Daoy (cell line): ENCODE measurements at places on chromosomes 13 and 19.

DNA sequence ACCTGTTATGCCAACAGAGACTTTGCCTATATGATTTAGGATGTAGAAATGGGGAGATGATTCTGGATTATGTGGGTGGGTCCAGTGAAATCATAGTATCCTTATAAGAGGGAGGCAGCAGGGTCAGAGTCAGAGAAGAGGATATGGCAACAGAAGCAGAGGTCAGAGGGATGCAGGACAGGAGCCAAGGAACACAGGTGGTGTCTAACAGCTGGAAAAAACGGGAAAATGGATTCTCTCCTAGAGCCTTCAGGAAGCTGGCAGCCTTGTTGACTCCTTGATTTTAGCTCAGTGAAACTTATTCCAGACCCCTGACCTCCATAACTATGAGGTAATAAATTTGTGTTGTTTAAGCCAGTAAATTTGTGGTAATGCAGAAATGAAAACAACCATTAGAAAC, 28.8 kb upstream of the OXGR1 start:
- no peak for DNase-seq

DNA sequence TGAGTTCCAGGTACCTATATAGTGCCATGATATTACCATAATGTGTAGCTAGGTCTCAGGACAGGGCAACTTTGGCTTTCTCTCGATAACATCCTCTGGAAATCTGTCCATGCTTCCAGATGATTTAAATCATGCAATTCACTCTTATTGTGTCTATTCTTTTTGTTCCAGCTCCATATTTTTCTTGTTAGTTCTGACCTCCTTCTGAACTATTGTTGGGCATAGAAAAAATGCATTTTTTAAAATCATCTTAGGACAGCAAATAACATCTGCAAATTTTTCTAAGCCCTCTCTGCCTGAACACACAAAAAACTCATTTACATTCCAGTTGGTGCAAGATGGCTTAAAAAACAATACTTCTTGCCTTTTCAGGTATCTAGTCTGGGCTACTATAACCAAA, 1561.0 kb upstream of the MIR17HG start:
- no peak for DNase-seq

GRCh38 chr13:100630555-100630954, 42.0 kb upstream of the GGACT start:
- DNase-seq = no peak

DNA sequence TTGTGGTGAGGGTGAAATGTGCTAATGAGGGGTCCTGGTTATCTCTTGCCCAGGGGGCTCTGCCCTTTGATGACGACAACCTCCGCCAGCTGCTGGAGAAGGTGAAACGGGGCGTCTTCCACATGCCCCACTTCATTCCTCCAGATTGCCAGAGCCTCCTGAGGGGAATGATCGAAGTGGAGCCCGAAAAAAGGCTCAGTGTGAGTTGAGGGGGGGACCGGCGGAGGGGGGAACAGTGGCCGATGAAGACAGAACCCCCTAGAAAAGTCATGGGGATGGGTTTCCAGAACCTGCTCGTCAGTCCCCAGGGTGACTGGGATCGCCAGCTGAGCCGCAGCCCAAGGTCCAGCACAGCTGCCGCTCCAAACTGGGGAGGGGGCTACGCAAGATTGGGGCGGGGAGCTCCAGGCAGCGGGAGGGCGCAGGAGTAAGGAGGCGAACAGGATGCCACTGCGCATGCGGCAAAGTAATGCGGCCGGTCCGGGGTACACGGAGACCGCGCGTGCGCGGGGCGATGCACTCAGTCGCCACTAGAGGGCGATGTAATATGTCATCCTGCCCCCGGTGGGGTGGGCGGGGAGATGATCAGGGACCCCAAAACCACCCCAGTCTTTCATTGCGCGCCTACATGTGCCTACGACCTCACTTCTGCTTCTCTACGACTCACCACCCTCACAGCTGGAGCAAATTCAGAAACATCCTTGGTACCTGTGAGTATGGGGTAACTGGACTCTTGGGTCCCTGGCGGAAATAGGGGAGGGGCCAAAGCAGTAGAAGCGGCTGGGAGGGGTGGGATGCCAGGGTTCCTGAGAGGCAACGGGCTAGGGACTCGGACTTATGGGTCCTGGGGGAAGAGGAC, 17.9 kb downstream of the BRSK1 start:
- peak; percentile 87 for DNase-seq

GRCh38 chr13:30021611-30022010, 171.2 kb upstream of the UBL3 start:
- DNase-seq = no peak

GRCh38 chr13:63010072-63010658, 1594.5 kb upstream of the PCDH20 start:
- DNase-seq = no peak

DNA sequence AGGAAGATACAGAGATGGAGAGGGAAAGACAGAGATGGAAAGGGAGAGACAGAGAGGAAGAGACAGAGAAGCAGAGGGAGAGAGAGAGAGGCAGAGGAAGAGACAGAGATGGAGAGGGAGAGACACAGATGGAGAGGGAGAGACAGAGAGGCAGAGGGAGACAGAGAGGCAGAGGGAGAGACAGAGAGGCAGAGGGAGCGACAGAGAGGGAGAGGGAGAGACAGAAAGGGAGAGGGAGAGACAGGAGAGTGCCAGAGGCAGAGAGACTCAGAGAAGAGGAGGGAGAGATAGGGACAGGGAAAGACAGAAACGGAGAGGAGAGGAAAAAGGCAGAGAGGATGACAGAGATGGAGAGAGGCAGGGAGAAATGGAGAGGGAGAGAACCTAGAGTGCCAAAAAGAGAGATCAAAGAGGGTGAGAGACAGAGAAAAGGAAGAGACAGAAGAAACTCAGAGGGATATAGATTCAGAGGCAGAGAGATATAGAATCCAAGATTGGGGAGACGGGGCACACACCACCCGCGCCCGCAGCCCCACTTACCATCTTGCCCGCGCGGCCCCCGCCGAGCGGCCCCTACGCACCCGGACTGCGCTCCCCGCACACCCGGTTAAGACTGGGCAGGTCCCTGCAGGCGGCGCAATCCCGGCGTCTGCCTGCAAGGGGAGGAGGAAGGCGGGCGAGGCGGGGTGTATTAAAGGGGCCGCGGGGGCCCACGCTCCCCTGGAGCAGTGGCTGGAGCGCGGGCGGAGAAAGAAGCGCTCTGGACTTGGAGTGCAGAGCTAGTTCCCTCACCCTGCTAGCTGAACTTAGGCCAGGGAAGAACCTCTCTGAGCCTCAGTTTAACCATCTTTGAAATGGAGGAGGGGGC, 10.7 kb downstream of the TM6SF2 start:
- DNase-seq = no peak

DNA sequence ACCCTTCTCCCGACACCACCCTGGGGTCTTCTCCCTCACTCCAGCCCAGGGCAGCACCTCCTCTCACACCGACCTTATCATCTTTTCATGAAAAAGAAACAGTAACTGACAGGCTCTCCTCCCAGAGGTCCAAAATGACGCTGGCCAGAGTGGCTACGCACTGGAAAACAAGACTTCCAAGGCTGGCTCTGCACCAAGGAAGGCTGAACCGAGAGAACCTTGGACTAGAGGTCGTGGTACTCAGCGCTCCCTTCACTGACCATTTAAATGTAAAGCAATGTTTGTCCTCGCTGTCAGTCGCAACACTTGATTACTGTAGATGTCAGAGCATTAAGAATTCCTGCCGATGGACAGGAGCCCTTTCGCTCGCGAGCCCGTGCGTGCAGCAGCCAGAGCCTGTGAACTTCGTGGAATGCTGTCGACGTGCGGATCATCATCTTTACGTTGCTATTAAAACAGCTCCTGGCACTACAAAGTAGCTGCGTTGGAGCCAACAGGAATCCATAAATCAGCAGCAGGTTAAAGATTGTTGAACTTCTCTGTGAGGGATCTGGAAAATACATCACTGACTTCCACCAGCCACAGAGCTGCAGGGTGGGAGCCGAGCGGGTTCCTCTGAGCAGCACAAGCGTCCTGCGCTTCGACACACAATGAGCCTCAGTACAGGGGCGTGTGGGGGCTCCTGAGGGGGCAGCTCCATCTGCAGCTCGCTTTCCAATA, 125.5 kb upstream of the MCF2L start:
- no peak for DNase-seq

GRCh38 chr13:90640976-90641375, 706.5 kb upstream of the MIR17HG start:
- DNase-seq = no peak

GRCh38 chr19:58182577-58182988, 278 bp upstream of the ZNF274 start:
- DNase-seq = no peak

DNA sequence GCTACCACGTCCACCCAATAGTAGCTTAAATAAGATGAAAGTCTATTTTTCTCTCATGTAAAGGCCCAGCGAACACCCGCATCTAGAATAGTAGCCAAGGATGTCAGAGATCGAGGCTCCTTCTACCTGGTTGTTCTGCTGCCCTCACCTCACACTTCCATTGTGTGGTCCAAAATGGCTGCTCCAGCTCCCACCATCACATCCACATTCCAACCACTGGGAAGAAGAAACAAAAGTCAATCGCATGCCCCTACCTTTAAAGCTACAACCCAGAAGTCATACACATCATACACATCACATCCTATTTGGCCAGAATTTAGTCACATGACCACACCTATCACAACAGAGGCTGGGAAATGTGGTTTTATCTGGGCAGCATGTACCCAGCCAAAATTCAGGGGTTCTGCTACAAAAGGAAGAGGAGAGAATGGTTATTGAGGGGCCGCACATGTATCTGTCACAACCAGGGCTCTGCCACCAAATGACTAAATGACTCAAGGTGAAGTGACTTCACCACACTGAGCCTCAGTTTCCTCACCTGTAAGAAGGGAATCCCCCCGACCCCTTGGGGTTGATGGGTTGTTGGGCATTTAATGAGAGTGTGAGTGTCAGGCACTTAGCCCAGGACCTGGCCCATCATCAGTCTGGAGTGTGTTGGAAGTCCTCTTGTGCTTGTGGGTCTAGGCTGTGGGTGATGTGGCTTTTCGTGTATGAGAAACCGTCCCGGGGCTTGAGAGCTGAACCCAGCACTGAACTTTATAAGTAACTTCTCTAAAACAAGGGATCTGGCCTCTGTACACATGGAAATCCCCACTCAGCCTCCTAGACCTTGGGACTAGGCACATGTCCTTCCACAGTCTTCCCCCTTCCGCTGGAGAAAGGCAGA, 10.2 kb upstream of the CBLC start:
- DNase-seq = no peak

DNA sequence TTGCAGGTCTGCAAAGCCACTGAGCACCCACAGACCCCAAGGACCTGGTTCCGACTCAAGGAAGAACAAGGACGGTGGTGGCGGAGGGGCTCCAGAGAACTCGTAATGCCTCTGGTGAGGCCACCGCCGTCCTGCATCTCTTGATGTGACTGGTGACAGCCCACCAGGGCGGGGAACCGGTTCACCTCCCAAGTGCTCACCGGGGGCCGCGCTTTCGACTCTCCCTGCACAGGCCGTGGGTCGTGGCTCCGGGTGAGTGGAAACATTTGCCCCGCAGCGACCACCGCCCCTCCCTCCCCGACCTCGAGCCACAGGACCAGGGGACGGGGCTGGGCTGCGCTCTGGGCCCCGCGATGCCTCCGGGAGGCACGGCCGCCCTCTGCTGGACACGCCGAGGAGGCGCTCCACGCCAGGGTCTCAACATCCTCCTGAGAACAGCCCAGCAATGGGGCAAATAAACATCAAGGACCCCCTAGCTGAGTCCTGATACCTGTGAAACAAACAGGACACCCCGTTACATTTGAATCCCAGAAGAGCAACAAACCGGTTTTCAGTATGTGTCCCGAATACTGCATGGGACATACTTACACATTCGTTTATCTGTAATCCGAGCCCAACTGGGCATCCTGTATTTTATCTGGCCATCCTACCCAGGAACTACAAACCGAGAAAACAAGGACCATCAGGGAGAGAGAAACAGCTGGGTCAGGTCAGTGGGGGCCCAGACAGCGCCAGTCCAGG, 3.9 kb upstream of the PLPP2 start:
- DNase-seq = peak; percentile 63

DNA sequence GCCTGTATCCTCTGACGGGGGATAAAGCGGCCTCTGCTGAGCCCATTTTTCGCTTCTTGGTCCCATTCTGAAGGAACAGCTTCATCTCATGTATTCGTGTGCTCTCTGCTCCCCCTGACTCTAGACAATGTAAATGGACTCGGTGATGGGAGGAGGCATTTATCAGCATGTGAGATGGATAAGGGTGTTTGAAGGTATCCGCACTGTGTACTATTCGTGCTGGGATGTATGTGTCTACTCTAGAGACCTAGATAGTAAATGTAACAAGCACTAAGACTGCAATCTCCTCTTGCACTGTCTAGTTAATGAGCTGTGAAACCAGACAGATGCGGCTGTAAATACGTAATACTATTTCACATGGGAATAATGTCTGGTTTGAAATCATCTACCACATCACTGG, 134.6 kb upstream of the ARGLU1 start:
- DNase-seq = no peak

- DNase-seq = peak; percentile 44
Observed at GRCh38 chr19:49894879-49895565, 1.7 kb downstream of the IL4I1 start.

- DNase-seq = no peak
Observed at GRCh38 chr19:6057651-6058517, 52.4 kb downstream of the RFX2 start.

GRCh38 chr13:49584771-49585182, 581 bp downstream of the RCBTB1 start:
- DNase-seq = no peak

- DNase-seq = no peak
Observed at GRCh38 chr13:99414048-99414995, 87.0 kb upstream of the TM9SF2 start.

- no peak for DNase-seq
Observed at GRCh38 chr13:84032116-84032515, 149.8 kb upstream of the SLITRK1 start.

DNA sequence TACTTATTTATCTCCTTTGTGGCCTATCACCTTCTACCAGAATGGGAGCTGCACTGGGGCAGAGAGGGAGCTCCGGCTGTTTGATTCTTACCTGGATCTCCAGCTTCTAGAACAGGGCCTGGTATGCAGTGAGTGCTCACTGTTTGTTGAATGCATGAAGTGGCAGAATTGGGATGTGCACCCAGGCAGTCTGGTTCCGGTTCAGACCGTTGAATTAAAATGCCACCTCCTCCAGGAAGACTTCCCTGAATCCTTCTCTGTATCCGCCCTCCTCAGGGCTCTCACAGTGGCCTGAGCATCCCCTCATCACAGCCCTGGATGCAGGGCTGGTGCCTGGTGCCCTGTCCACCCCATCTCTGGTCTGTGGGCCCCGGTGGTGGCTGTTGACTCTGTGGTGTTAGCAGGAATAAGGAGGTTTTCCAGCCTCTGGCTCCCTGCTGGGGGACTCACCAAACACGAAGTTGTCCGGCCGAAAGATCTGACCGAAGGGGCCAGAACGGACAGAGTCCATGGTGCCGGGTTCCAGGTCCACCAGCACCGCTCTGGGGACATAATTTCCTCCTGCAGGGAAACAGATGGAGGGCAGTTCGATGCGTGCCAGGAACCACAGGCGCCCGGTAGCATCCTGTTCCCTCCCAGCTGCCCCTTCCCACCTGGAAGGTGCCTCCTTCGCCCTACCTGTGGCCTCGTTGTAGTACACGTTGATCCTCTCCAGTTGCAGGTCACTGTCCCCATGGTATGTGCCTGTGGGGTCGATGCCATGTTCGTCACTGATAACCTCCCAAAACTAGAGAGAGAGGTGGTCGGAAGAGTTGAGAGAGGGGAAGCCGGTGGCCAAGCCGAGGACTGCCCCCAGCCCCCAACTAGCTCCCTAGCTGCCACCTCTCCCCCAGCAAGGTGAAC, 1.0 kb downstream of the TUBB4A start:
- no peak for DNase-seq
